ENCODE measurements at places on chromosomes 3 and 15.

DNA sequence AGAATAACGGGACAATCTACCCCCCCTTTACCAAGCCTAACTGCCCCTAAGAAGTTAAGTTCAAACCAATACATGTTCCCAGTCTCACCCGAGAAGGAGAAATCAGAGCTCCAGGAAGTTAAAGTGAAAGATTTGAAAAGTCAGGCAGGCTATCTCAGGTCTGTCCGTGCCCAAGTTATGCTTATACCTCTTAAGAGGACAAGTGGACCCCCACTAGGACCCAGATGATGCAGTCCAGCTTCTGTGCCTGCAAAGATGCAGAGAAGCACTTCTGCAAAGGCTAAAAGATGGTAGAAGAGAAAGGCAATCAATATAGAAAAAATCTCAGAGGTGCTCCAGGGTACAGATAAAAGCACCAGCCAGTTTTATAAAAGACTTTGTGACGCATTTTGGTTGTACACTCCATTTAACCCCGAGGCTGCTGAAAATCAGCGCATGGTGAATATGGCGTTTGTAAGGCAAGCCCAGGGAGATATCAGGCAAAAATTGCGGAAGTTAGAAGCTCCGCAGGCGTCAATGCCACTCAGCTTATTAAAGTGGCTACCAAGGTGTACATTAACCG, 9.8 kb upstream of the SLC9C1 start:
- DNase-seq = no peak

DNA sequence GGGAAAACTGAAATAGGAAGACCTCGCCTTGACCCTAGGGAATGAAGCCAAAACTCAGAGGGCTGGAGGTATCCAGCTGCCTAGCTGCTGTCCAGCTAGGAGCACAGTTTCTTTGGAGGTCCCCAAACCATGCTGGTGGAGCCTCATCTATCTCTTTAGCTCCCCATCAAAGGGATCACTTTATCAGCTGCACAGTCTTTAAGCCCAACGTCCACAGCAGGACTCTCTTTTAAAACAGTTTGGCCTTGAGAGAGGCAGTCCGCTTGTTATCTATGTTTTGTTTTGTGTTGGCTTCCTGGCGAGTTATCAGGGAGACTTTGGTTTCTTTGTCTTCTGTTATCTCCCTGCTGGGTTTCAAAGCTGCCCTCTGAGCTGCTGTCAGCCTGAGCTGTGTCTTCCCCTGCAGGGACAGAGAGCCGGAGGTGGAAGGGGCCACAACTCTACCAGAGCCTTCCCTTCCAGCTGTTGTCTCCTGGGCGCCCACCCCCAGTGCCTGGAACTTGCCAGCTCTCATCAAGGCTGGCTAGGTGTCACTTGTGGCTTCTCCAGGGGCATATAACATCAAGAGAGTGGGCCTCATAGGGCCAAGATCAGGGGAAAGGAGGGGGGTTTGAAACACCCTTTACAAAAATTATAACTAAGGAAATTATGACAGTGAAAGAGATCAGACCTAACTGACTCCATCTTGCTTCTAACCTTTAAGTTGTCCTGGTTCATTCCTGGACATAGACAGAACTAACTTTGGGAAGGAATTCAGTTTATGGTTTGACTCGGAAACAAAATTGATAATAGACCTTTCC, 61.4 kb upstream of the C15orf39 start:
- DNase-seq = no peak

DNA sequence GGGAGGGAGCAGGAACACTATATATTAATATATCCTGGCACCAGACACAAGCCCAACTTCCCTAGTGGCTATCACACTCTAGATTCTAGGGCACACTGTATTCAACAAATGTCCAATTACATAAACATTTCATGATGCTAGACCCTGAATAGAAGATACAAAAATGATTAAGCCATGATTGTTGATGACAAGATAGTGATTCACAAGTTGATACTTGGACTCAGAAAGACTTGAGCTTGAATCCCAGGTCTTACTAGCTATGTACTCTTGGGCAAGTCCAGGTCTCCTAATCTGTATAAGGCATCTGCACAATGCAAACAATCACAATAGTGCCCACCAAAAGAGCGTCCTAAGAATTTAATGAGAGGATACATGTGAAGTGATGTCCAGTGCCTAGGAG, 10.0 kb upstream of the SNTN start:
- DNase-seq = no peak

- DNase-seq = no peak
Measured at GRCh38 chr15:59688423-59688781, 718 bp downstream of the BNIP2 start.

DNA sequence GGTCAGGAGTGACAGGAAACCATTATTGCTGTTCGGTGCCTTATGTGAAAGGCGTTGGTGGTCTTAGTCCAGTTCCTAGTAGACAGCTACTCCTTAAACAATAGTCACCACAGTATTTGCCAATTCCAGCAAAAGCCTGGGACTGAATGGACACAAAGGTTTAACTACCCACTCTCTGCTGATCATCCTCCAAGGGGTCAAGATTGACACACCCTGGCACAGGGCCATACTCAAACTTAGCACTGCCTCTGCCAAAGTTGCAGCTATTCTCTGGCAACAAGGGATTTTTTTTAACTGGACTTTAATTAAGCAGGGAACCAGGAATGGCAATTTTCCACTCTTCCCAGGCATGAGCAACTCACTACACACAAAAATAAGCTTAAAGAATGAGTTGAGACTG, 193.9 kb downstream of the NLGN1 start:
- no peak for DNase-seq

DNA sequence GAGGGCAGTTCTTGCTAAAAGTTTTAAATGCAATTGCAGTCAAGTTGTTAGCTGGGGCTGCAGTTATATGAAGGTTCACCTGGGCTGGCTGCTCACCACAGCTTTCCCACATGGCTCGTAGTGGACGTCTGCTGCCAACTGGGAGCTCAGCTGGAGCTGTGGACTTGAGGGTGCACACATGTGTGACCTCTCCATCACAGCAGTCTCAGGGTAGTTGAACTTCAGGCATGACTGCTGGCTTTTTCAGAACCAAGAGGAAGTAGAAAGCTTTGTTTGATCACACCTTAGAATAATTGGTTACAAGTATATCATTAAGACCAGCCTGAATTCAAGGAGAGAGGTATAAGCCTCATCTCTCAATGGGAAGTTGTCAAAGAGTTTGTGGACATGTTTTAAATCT, 74.1 kb downstream of the CHL1 start:
- no peak for DNase-seq

- no peak for DNase-seq
Measured at GRCh38 chr15:48796930-48797329, 13.9 kb downstream of the CEP152 start.

- DNase-seq = no peak
Measured at GRCh38 chr3:157438194-157438730, 1.6 kb downstream of the PTX3 start.

- no peak for DNase-seq
Measured at GRCh38 chr3:184596233-184596632, 34.6 kb downstream of the EPHB3 start.

DNA sequence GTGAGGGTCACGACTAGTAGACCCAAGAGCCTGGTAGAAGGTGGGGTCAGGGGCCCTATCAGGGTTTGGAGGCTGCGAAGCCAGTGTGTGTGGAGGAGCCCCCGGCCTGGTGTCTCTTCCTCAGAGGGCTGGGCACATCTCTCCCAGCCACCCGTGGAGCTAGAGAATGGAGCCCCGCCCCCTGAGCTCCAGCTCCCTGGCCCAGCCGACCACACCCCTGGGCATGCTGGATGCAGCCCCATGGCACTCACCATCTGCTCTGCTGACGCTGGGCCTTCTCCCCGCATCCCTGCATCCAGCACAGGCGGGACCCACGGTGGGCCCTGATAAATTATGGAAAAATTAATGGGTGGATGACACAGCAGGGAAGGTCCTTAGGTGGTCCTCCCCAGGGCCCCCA, 17.5 kb downstream of the ANKRD63 start:
- no peak for DNase-seq

GRCh38 chr3:1600206-1600605, 498.5 kb upstream of the CNTN4 start:
- no peak for DNase-seq

DNA sequence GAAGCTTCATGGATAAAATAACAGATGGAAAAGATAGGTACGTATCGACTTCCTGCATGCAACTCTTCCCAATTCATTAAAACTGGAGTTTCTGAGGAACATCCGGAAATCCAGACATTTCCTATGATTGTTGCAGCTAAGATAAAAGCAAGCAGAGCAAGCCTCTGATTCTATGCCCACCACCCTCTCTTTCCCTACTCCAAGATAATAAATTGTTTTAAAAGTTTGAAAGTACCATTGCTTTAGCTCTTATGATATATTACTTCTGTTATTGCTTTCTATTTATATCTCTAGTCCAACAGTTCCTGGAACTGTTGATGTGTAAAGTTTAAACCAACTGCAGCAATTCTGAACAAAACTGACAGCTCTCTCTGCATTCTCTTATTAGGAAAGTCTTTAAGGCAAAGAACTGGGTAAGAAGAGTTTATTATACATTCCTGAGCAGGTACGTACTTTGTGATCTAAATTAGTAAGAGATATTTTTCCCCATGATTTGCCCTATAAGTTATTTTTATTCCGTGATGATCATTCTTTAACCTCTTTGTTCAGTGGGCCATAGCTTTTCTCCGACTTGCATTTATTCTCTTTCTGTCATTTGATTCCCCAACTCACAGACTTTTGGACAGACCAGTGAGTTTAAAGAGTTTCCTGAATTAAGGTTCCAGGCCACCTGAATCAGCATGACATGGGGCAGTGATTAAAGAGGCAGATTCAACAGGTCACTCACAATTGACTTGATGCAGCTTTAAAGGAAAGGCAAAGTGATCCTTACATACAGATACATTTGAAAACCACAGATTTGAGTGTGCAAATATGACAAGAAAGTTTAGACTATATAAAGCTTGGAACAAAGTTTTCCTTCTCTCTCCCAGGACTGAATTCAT, 94.2 kb upstream of the THRB start:
- DNase-seq = no peak

DNA sequence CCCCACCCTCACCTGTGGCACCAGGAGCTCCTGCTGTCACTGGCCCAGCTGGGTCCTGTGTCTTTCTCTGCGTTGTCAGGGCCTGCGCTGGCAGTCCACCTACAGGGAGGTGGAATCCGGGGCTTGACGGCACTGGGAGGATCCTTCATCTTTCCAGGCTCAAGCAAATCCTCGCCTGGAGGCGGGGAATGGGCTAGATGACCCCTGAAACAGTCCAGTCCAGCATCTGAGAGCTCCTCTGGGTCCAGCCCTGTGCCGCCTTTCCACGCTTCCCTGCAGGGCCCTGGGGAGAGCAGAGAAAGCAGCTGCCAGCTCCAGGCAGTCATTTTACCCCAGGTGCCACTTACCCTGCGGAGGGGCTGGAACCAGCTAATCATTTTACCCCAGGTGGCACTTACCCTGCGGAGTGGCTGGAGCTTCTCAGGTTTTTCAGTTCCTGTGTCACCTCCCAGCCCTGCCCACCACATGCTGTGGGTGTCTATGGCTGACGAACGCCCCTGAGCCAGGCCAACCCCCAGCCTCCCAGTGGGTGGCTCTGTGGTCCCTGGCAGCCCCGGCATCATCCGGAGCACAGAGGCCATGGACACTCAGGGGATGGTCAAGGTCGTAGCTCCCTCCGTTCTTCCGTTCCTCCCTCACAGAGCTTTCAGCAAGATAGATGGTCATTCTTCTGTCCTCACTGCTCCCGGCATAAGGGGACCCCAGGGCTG, 17.9 kb upstream of the ADIPOQ start:
- no peak for DNase-seq

DNA sequence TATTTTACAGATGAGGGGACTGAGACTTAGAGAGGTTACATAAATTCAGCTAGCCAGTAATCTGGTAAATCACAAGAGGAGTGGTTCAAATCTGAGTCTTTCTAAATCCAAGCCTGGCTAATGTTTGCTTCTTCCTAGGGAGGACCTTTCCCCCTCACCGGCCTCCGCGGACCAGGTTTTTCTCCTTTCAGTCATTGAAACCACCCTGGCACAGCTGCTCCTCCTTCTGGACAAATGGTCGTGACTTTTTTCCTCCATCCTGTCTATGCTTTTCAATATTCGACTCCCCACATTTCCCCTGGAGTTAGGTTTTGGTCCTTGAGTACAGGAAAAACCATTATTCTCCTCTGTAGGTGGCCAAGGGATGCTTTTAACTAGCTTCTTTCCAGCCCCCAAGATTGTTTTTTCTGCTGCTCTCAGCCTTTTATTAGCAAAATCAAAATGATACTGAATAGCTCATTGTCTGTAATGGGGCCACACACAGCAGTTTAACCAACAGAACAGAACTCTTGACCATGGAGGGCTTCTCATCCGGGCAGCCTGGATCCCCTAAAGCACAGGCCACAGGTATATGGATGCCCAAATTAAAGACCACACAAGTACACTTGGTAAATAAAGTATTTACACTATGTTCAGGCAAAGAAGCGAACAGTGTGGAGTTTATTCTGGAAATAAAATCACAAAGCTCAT, 85.9 kb upstream of the KLHL25 start:
- no peak for DNase-seq

DNA sequence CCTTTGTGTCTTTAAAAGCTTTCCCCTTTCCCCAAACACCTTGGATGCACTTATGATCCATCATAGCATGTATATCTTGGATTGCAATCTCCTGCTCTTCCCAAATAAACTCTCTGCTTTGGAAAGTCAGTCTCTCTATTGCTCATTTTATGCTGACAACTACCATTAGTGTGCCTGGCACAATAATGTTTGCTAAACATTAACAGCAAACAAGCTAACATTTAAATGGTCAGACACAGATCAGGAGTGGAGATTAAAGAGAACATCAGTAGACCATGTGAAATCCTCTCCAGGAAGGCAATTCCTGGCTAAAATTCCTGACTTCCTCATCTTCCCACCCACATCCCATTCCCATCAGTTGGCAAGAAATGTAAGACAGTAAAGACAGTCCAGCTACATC, 44.3 kb upstream of the EIF1B start:
- no peak for DNase-seq
